Pulmonary artery endothelial cell (primary cell): ENCODE measurements at places on chromosomes 11 and 22.

DNA sequence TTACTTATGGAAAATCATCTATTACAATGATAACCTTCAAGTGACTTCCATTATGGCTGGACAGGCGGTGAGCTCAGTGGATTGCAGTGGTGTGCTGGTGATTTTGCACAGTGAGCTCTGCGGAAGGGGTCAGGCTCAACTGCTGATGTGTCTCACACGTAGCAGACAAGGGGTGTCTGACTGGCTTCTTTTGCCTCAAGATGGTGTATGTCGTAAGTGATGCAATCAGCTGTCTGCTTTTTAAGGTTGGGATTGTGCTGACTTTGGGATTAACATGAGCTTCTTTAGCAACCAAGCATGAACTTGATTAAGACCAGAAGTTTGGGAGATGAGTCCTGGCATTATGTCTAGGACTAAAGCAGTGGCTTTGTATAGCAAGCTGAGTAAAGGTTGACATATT is 49.5 kb downstream of the POLD3 start:
- DNase-seq: no peak

DNA sequence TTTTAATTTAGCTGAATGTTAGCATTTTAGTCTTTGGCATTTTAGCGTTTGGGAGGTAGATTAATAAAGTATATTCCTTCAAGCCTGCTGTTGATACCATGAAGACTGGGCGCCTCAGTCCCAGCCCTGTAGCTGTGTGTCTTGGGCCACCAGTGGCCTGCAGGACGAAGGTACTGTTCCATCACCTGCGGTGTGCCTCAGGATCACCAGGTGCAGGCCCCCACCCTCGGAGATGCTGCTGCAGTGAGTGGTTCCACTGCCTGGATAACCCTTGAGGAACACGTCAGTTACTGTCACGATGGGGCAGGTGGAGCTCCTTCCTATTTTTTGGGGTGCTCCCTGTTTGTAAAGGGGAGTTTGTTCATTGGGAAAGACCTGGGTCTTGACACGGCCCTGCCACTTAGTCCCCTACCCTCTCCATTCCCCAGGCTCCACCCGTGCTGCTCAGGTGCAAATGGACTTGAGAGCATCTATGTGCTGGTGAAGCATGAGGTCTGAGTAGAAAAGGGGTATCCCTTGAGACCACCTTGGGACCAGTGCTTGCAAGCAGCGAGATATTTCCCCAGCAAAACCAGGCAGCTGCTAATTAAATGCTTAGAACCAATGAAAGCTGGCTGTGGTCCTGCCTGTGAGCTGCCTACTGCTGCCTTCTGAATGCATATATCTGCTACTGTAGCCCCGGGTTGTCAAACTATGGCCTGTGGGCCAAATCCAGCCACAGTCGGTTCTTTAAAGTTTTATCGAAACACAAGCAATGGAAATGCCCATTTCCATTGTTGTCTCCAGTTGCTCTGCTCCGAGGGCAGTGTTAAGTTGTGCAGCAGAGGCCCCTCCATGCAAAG is 28.7 kb downstream of the INCENP start:
- DNase-seq: no peak

DNA sequence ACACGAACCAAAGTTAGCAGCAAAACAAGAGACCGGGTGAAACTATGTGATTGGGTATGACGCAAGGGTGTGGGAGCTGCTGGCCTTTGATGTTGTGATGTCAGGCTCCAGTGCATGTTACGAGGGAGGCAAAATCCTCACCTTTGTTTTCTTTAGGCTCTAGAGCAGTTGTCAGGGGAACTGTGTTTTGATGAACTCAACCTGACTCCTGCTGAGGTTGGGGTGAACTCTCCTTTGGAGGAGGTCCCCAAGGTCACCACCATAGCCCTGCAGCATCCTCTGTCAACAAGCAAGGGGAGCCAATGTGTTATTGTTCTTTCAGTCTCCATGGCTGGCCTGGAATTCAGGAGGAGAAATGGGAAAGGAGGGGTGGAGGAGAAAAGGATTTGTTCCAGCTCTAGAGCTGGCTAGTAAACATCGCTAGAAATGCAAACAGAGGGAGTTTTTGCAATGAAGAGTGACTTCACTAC is 33.8 kb downstream of the RASSF10 start:
- no peak for DNase-seq

DNA sequence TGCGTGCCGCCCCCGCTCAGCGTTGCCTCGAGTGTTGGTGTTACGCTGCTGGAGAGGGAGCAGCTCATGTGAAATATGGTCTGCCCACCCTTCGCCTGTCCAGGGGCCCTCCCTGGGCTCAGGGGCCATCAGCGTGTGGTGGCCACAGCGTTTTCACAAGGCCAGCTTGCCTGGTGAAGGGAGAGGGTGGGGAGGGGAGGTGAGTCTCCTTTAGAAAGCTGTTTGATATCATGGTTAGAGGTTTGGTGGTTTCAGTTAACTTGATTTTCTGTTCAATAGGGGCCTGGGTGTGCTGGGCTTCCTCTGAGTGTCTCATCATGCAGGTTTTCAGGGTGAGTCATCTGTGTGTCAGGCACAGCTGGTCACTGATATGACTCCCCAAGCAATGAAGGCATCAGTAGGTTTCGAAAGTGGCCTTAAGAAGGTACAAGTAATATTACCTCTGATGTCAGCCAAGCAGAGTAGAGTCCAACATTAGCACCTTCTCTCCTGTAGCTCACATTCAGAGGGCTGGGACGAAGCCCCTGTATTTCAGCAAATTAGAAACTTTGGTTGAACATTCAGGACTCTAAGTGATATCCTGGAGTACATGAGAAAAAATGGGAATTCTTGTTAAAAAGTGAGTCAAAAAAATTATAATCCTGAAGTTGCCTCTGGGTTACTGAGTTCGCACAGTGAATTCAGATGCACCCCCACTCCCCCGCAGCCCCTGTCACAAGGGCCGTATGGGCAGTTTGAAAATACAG is 172.5 kb downstream of the TBC1D22A start:
- peak; percentile 67 for DNase-seq

DNA sequence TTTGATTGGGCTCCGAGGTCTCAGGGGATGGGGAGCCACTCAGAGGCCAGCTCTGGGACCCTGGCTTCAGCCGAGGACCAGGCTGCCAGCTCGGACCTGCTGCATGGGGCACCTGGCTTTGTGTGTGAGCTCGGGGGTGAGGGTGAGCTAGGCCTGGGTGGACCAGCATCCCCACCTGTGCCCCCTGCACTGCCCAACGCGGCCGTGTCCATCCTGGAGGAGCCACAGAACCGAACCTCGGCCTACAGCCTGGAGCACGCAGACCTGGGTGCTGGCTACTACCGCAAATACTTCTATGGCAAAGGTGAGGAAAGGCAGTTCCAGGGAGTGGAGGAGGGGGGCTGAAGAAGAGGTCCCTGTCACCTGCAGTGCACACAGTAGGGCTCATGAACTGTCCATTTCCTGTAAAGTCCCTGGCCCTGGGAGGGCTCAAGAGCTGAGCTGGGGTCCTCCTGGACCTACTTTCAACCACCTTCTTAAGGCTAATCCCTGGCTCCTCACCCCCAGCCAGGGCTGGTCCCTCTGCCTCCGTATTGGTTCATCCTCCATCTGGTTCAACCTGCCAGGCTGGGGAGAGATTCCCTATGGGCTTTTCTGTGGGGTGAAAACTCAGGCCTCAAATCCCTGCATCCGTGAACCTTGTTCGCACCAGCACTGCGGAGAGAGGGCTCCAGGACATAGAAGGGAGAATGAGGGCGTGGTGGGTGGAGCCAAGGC is 3.6 kb downstream of the SIPA1 start:
- DNase-seq: no peak

GRCh38 chr11:62854013-62854824 is 14.8 kb upstream of the WDR74 start:
- DNase-seq: no peak

- no peak for DNase-seq
Measured at GRCh38 chr11:83303316-83303715, 17.1 kb upstream of the CCDC90B start.

- DNase-seq: no peak
Measured at GRCh38 chr11:126990716-126991480, 9.7 kb downstream of the KIRREL3 start.

- no peak for DNase-seq
Measured at GRCh38 chr11:132300283-132300682, 929.9 kb downstream of the NTM start.

DNA sequence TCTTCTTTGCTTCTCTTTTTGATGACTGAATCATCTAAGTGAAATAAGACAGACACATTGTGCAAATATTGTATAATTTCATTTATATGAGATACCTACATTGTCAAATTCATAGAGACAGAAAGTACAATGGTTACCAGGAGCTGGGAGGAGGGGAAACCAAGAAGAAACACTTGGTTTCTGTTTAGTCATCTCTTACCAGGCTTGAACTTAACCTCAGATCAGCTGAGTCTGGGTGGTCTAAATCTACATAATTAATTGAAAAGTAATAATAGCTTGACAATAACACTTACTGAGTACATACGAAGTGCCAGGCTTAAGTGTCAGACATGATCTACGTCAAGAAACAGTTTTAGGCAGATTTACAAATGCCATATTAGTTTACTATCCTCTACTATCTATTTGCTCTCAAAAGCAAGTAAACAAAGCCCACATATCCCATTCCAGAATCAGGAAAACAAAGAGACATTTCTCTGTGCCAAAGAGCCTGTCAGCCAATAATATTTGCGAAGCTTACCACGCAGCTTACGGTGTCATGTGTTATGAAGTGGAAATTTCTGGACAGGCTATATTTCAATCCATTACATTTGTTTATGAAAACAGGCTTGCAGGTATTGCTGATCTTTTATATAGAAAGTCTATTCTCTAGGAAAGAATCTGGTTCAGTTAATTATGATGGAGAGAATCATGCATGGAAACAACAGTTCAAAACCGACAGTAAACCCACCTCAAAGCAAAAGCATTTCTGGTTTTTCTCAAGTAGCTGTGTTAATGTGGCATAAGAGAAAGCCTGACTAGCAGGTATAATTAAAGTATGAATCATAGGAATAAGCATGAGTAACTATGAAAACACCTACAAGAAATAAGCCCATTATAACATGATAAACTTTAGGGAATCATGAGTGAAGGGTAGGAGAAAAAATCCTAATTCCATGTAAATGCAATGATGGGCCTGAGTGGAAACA is 2.7 kb upstream of the ARHGAP42 start:
- DNase-seq: no peak

DNA sequence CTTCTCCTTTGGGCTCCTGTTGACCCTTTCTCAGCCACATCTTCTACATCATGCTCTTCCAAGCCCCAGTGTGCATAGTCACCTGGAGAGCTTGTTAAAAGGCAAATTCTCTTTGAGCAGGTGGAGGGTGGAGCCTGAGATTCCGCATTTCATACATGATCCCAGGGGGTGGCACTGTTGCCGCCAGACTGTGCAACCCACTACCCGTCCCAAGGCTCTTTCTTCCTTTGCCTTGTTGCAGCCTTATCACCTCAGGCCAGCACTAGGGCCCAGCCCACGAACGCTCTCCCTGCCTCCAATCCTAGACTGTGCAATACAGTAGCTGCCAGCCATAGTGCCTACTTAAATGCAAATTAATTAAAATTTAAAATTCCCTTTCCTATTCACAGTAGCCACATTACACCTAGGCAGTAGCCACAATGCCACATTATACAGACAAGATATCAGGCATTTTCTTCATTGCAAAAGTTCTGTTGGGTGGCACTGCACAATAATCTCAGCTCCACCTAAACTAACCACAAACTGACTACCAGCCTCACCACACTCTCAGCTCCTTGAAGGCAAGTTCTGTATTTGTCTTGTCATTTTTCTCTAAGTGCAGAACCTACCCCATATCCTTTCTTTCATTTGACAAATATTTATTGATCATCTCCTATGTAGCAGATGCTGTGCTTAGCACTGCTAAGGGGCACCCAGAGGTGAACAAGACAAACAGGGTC is 4.6 kb upstream of the KCNJ5 start:
- no peak for DNase-seq

DNA sequence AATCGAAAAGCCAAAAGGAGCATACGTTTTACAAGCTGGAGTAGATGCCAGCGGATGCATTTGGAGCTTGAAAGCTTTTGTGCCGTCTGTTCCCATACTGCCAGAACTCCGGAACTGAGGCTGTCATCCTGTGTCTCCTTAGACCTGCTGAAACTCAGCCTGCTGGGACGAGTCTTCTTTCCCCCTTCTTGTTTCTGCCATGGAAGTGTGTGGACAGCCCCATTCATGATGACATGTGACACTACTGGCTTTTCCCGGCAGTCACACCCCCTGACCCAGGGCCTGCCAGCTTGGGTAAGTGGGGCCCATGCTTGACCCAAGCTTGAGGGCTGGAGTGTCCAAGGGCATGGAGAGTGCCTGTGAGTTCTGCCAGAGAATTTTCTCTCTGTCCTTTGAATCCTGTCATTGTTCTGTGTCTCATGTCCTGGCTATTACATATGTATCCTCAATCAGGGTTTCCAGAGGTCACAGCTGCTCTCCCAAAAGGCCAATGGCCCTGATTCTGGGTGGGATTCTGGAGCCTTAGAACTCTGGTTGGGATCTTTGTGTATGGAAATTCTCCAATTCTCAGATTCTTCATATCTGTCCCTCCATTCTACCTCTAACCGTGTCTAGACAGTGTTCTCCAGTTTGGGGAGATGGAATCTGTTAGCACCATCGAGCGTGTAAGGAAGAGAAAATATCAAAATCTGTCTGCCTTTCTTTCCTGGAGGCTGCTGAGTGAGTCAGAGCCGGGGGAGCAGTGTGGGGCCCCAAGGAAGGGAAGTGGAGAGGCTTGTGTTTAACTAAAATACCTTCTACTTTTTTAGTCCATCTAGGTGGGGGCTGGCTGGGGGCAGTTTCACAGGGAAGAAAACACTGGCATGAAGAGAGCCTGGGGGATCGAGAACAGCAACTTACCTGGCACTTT is 73.2 kb downstream of the KIAA1671 start:
- DNase-seq: no peak

DNA sequence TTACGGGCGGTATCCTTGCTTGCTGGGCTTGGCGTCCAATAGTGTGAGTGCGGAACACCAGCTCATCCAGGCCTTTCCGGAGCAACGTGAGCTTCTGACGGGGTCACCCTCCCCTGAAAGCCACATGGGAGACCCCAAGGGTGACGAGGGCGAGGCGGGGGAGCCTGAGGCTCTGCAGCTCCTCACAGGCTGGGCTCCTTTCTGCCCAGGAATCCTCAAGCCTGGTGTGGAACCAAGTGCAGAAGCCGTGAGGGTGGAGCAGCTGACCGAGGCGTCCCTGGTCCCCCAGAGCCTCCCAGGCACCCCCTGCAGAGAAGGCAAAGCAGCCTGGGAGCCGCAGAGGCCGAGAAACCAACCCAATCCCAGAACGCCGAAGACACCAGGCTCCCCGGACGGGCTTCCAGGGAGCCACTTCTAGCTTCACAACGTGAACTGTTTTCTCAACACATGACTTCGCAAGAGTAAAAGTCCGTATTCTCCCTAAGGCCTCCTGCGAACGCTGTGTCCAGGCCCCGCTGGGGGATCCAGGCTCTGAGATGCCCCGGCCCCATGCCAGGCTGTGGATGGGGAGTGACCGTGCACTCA is 530.3 kb downstream of the BRD1 start:
- DNase-seq: no peak
